ENCODE measurements at places on chromosomes 4 and X.

- no peak for DNase-seq
These were observed 54.3 kb downstream of the CHRDL1 start for GRCh38 chrX:110741213-110741796.

- no peak for DNase-seq
These were observed 118.6 kb downstream of the PTTG2 start for GRCh38 chr4:38078590-38079421.

DNA sequence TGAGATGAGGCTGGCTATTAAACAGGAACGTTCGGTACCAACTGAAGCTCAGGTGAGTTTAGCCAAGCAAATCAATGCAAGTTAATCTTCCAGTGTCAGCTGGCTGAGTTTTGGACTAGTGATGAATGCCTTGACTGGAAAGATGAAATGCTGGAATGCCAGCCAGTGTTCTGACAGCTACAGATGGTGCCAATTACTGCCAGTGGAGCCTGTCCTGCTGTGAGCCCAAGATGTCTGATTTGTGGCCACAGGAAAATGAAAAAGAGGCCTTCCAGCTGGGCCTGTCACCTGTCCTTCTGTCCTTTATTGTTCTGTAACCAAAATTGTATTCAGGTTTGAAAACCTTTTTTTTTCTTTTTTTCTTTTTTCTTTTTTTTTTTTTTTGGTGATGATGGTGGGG, 223.1 kb downstream of the AFF2 start:
- DNase-seq = no peak

GRCh38 chrX:107766470-107767150, 9.0 kb downstream of the TSC22D3 start:
- no peak for DNase-seq

- no peak for DNase-seq
These were observed 11.6 kb downstream of the POLR2B start for GRCh38 chr4:56990109-56990905.

- DNase-seq = peak; percentile 53
These were observed at the start of gene CDKN2AIP for GRCh38 chr4:183444214-183445096. Gene CDKN2AIP (plus strand): TSS chr4:183444636. CDS start chr4:183444798, 162 bp downstream.

GRCh38 chrX:16076834-16077233, 46.5 kb upstream of the GRPR start:
- no peak for DNase-seq

- DNase-seq = no peak
These were observed 252.9 kb upstream of the KLF3 start for GRCh38 chr4:38411092-38411491.

DNA sequence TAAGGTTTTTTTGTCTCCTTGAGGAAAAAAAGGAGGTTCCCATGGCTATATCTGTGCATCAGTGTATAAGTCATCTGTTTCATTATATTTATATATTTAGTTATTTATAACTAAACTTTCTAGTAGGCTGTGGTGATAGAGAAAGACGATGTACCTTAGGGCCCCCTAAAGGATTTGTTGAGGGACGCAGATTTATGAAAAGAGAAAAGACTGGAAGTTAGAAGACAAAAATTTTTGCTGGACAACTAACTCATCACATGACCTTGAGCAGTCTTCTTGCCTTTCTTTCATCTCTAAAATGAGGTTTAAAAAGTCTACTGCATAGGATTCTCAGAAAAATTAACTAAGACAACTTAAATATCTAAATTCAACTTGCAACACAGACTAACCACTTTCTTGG, 6.1 kb downstream of the GASK1B start:
- DNase-seq = no peak

DNA sequence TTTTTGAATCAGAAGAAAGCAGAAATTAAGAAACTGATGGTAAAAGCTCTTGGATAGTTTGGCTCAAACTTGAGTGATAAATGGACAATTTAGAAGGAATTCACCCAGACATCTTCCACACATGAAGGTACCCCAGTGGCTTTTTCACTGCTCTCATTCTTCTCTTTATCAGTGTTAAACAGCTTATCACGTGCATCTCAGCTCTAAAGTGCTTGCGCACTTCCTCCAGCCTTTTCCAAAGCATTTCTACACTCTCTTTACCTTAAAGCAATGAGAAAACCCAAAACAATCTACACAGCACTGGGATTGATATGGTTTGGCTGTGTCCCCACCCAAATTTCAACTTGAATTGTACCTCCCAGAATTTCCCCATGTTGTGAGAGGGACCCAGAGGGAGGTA, 509.1 kb upstream of the FAT1 start:
- DNase-seq = no peak

- no peak for DNase-seq
These were observed 149.5 kb upstream of the SH3RF1 start for GRCh38 chr4:169420291-169420690.

GRCh38 chr4:135204311-135204710, 1002.7 kb upstream of the PABPC4L start:
- DNase-seq = no peak

DNA sequence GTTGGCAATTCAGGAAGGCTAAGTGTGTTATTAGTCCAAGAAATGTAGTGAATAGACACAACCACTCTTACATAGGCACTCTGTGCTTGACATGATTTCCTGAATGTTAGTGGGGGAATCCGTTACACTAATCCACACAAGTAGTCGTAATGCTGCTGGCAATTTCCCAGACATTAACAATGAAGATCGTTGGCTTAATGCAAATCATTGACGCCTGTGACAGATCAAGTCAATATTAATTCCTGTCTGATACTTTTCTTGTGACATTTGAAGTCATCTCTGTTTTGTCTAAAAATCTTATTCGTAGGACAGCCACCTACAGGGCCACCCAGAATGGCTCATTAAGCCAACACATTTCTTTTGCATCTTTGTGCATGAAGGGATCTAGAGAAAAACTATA, 939.1 kb upstream of the FTHL17 start:
- DNase-seq = no peak

DNA sequence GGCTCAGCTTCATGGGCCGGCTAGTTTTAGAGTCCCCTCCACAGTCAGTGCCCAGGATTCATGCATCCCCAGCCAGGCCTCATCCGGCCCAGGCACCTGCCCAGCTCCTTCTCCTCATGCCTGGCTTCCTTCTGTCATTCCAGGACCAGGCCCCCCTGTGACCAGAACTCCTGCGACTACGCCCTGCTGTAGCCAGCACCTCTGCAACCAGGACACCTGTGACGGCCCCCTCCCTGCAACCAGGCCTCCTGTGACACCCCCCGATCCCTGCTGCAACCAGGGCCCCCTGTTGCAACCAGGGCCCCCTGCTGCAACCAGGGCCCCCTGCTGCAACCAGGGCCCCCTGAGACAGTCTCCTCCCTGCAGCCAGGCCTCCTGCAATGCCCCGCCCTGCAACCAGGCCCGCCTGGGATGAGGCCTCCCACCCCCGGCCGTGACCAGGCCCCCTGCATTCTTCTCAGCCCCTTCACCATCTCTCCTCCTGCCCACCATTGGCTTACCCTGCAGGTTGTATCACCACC, 46.8 kb downstream of the HTRA3 start:
- DNase-seq = no peak

- DNase-seq = no peak
These were observed 373.6 kb upstream of the MAGEB2 start for GRCh38 chrX:29841750-29842149.

GRCh38 chrX:10749113-10749512, 128.7 kb upstream of the MID1 start:
- no peak for DNase-seq

DNA sequence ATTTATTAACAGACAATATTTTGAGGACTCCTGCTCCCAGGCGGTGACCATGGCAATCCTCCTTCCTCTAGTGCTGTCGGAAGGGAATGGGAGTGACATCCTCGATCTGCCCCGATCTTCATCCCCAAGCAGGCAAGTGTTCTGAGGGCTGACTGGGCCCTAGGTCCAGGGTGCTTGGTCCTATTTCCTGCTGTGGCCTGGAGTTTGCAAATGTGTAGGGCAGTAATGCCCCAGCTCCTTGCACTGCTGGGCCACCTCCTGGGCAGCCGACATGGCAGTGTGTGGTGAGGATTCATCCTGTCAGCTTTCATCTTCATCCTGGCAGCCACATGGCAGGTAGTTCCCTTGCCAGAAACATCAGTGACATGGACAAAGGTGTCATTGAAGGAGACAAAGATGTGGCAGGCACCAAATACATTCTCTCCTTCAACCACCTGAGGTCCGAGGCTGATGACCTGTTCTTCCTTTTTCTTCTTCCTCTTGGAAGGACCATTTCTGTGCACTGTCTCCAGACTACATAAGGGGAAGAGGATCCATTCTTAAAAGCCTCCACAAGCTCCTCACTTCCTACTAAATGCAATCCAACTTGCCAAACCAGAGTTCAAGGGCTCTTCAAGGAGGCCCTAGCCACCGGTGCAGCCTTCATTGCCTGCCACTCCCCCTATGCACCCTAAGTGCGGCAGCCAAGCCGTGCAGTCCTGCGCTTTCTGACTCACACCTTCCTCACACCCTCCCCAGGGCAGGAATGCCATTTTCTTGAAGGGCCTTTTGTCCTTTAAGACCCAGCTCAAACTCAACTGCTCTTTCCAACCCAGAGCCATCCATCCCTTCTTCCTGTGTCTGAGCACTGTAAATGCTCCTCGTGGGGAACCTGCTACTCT, 65.7 kb downstream of the TMEM154 start:
- DNase-seq = no peak

- DNase-seq = no peak
These were observed 1300.8 kb upstream of the TENM3 start for GRCh38 chr4:180942367-180942916.

DNA sequence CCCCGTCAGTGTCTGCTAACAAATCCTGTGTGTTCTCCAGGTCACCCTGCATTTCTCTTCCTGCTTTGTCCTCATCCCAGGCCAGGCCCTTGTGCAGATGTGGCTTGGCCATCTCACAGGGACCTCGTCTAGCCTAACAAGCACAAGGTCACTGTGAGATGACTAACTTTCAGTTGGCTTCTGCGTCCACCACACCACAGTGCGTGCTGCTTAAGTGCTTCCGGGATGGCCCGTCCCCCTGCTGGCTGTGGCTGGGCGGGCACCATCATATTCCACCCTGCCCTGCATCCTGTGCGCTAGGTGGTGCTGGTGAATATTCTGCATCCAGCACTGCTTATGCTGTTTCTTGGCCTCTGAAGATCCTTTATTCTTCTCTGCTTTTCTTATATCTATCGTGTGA, 33.8 kb downstream of the RBBP7 start:
- peak; percentile 7 for DNase-seq

- DNase-seq = peak; percentile 43
These were observed 97.3 kb upstream of the DCLK2 start for GRCh38 chr4:149980941-149981340.

DNA sequence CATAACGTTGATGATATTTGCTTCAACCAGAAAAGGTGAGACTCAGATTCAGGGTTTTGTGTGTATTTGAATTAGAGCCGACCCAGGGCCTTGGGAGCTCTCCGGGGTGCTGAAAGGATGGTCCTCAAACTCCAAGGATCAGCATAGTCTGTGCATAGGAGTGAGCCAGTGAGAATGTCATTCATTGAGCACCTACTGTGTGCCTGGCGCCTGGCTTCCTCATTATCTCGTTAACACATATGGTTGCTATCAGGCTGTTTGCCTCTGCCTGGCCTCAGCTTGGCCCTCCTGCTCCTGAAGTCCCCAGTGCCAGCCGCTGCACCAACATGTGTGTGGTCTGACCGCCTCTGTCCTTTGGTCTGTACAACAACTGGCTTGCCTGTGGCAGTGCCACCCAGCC, 25.1 kb upstream of the JAKMIP1 start:
- no peak for DNase-seq

DNA sequence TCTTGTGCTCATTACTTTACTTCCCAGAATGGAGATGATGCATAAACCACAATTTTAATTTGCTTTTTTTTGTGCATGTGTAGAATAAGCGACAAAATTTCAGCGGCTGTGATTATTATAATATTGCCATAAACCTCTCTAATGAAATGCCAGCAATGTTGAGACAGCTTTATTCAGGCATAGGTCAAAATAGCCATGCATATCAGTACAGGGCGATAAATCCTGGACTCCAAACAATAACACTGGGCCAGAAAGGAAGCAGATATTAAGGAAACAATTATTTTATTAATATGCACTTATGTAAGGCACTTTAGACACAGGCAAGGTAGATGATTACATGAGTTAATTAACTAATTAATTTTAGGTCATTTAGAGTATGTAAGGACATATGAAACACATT, 47.1 kb downstream of the ARHGEF38 start:
- DNase-seq = no peak

GRCh38 chr4:145487631-145488030, 6.0 kb downstream of the SMAD1 start:
- no peak for DNase-seq

- DNase-seq = no peak
These were observed 17.4 kb upstream of the PACRGL start for GRCh38 chr4:20682853-20683252.

DNA sequence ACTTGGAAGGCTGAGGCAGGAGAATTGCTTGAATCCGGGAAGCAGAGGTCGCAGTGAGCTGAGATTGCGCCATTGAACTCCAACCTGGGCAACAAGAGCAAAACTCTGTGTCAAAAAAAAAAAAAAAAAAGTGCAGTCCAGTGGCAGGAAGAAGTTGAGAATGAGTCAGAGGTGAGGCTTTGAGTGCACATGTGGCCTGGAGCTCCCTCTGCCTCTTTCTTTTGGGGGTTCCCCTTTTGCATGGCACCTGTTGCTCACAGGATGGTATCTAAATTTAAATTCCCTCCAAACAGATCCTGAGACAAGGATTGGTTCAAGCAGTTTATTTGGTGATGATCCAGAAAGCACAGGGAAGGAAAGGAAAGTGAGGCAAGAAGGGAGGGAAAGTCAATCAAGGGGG, 151.4 kb upstream of the STX18 start:
- DNase-seq = no peak

GRCh38 chr4:176320340-176320975, 692 bp downstream of the SPCS3 start:
- peak; percentile 16 for DNase-seq

DNA sequence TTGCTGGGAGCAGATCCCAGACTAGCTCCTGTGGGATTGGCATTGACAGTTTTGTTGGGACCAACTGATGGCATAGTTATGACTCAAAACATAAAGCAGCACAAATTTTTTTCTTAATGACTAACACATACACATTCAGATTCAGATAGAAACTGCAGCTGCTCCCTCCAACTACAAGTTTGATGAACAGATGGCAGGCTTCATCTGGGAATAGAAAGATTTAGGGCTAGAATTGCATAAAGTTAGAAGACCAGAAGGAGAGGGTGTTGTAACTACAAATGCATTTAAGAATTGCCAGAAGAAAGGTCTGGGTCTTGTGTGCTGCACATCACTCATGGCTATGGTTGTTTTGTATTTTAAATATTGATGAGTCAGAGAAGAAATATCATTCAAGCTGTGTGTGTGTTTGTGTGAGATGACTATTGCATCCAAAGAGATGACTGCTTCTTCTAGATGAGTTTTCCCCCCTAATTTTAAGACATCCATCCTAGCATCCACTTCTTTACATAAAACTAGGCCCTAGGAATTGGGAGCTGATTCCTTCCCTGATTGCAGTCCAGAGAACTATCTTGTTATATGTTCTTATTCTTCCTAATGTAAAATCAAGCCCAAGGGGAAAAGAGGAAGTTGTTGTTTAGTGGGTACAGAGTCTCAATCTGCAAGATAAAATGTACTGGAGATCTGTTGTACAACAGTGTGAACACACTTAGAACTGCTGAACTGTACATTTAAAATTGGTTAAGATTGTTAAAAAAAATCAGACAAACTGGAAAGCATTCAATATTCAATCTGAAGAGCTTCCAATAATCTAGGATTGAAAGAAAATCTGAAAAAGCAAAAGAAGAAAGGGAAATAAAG, 175.1 kb downstream of the PARM1 start:
- DNase-seq = no peak
